Muscle of back (tissue), 13 donors: ENCODE measurements at places on chromosomes 1 and 21. TPM values are rescaled to one million over a fixed set of nuclear protein-coding genes. Genes with fewer than 3 reads are reported as not detected.
A peak's percentile ranks its signal among the peaks of the same experiment; 100 is the strongest.

DNA sequence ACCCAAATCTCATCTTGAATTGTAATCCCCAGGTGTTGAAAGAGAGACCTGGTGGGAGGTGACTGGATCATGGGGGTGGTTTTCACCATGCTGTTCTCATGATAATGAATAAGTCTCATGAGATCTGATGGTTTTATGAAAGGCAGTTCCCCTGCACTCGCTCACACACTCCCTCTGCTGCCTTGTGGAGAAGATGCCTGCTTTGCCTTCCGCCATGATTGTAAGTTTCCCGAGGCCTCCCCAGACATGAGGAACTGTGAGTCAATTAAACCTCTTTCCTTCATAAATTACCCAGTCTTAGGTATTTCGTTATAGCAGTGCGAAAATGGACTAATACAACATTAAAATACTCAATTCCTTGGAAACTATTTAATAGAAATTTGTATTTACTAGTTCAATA, 99.2 kb downstream of the PROX1 start:
- no peak for DNase-seq

GRCh38 chr1:46568461-46568891, 17.0 kb upstream of the KNCN start:
- DNase-seq = no peak

GRCh38 chr1:98766255-98766654, 104.7 kb downstream of the SNX7 start:
- no peak for DNase-seq

GRCh38 chr1:223257856-223258550, 106.0 kb downstream of the SUSD4 start:
- DNase-seq = no peak

DNA sequence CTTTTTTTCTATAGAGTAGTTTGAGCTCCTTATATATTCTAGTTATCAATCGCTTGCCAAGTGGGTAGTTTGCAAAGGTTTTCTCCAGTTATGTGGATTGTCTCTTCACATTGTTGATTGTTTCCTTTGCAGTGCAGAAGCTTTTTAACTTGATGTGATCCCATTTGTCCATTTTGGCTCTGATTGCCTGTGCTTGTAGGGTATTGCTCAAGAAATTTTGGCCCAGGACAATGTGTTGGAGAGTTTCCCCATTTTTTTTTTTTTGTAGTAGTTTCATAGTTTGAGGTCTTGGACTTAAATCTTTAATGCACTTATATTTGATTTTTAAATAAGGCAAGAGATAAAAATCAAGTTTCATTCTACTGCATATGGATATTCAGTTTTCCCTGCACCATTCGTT, 774.8 kb upstream of the ADAMTS5 start:
- DNase-seq = peak; percentile 80

DNA sequence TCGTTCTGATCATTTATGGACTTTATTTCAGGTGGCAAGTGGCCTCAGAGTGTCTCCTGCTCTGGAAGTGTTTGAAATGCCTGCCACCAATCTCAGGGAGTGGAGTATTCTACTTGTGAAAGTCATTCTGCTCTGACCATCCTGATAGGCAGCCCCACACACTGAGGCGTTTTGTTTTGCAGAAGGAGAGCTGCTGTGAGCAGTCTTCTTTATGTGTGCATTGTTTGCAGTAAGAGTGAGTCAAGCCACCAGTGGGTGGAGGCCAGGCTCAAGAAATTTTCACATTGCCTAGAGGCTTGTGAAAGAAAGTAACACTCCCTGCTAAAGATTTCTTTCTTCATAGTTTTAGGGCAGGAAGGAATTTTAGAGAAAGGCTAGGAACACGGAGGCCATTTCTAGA, 204.4 kb downstream of the SLC35F3 start:
- DNase-seq = no peak

RXRG gene
- 38.1 TPM for polyA plus RNA-seq

DNA sequence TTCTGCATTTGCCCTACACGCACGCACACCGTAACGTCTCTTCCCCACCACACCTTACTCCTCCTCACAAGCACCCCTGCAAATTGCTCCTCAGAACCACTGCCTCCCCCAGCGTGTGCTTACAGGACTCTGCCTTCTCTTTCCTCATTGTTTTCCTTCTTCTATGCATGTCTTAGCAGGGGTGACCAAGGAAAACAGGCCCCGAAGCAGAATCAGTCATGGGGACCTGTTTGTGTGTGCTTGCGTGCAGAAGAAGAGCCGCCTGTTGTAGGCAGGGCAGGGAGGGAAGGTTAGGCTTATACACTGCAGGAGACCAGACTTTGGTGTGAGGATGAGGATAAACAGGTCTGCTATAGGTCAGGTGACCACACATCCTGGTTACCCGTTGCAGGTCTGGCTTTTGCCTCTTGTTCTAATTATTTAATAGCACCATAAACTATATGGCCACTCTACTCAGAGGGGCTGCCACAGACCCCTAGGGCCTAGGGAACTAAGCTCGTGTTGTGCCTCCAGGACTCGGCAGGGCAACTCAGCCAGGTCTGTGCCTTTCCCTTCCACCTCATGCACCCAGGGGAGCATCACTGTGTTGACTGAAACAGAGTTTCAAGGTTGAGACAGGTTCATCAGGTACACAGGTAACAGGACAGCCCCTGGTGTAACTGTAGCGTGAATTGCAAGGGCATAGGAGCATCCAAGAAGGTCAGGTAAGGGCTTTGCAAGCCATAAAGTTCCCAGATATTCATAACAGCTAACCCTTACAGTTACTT, 60.8 kb upstream of the EPS8L3 start:
- DNase-seq = no peak

- DNase-seq = no peak
Observed at GRCh38 chr1:185990565-185990964, 256.4 kb downstream of the HMCN1 start.
